Hematopoietic multipotent progenitor cell treated with erythropoietin and hydrocortisone succinate and interleukin-3 and kit ligand, for 6 days (in vitro differentiated cells): ENCODE measurements at places on chromosomes 5 and 9.

GRCh38 chr5:53311681-53312080 is 168.7 kb upstream of the FST start:
- DNase-seq: no peak

DNA sequence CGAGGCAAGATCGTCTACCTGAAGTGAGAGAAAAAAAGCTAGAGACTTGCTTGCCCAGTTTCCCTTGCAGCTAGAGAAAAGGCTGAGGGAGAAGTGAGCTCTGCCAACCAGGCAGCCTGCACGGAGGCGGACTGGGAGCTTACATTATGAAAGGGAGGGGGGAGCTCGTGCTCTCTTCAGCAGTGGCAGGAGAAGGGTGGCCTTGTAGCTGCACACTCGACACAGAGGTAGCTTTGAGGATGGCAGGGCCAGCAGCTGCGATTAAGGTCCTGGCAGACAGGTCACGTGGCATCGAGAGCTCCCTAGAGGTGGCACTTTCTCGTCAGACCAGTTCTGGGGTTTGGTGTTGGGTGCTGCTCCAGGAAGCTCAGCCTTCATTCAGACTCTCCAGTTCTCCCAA is 26.7 kb downstream of the APBA1 start:
- DNase-seq: no peak

- no peak for DNase-seq
Measured at GRCh38 chr9:21412107-21412506, 3.2 kb downstream of the IFNA8 start.

DNA sequence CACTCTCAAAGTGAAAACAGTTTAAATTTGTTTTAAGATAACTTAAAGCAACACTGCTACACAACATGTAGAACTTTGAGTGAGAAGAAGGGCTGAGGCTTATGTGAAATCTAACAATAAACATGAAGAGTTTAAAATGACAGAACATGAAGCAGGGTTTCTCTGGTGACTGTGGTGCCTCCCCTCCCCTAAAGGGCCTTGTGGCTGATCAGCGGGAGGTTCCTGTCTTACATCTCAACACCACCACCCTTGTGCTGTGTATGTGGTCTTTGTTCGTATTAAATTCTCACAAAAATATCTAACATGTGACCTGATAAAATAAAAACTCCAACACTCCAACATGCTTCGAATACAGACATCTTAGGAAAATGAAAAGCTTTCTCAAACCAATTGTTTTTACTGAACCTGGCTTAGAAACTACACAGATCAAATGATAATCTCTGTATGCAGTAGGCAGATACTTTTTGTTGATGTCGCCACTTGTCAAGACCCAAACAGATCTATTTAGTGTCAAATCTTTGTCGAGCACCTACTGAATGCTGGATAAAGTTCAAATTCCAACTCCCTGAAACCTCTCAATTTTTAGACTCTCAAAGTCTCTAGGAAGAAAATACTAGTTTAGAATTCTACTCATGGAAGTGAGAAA is 9.9 kb upstream of the IQGAP2 start:
- DNase-seq: peak; percentile 50

DNA sequence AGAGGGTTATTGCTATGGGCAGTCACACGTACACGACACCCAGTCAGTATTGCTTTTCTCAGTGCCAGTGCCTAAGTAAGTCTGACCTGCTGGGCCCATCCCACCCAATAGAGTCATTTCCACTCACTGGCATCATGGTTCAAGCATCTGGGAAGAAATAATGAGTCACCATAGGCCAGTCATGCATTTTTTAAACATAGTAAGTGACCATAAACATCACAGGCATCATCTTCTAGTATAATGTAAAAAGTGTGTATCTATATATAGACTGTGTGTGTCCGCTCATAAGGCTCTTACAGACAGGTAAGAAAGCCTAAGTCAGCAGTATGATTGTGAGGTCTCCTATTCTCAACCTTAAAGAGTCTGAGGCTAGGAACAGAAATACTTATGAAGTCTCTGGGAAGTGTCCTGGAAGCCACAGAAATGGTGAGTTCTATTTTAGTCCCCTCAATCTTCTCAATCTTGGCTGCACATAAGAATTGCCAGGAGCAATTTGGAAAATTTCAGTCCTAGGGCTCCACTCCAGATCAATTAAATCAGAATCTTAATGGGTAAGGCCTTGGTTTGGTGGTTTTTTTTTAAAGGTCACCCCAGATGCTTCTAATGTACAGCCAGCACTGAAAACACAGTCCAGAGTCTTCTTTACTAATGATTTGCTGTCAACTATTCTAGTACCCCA is 65.2 kb downstream of the ZNF366 start:
- no peak for DNase-seq

DNA sequence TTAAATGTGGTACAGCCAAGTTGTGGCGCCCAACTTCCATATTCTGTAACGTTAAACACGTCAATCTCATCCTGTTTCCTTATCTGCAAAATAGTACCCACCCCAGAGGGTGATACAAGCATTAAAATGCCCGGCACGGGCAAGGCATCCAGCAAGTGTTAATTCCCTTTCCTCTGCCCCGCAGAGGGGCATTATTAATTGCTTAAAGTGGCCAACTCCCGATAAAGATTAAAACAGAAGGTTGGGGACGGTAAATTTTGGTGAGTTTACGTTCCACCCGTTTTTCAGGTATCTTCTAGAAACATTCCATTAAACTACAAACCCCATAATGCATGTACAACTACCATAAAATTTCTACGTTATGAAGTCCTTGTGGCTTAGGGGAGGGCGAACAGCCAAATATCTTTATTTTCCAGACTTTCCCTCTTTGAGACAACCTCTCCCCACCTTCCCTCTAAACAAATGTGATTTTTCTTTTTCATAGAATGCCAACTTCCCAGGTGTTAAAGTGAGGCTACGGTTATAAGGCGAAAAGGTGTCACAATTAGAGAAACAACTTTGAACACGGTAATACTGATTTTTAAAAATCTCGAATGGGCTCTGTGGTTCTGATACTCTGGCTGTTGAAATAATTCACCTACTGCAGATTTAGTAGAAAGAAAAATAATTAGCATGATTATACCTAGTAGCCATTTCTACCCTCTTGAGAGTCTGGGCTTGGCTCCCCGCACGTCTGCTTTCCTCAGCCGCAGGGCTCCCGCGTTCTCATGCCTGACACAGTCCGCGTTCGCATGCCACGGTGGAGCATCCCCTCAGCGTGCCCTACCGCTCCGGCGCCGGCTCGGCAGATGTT is 1.2 kb upstream of the GPBP1 start:
- DNase-seq: peak; percentile 74

- no peak for DNase-seq
Measured at GRCh38 chr5:111311666-111312065, 87.5 kb downstream of the CAMK4 start.

DNA sequence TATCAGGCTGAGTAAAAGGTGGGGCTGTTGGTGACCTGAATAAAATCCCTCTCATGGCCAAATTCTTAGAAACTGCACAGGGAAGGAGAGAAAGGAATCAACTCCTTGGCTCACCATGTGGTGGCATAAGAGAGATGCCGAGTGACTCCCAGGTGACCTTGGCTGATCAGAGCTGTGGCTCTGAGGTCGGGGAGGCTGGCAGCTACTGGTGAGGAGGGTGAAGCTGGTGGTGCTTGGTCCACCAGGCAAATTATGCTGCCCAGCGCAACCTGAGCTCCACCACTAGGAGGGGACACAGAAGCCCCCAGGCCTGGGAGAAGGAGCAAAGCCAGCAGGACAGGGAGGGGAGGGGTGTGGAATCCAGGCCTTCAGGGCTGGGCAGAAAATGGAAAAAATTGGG is 111.2 kb upstream of the IL12B start:
- DNase-seq: peak; percentile 25

GRCh38 chr5:11047030-11047429 is 286.0 kb upstream of the DAP start:
- DNase-seq: no peak

GRCh38 chr9:129964901-129965734 is 77.9 kb downstream of the FNBP1 start:
- no peak for DNase-seq

DNA sequence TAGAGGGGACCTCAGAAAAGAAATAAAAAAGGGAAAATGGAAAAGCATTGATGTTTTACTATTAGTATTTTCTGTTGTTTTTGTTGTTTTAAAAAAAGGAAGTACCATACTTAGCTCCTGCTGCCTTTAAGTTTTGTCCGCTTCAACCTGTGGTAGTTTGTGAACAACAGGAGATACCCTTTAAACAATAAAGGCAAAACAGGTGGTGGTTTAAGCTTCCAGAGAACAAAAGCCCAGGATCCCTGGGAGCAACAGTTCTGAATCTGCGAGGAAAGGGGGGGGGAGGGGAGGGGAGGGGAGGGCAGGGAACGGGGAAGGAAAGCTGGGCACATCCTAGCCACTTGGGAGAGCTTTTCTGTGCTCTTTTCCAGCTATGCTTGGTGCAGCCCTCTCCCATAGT is 2.1 kb upstream of the PSIP1 start:
- peak; percentile 15 for DNase-seq

DNA sequence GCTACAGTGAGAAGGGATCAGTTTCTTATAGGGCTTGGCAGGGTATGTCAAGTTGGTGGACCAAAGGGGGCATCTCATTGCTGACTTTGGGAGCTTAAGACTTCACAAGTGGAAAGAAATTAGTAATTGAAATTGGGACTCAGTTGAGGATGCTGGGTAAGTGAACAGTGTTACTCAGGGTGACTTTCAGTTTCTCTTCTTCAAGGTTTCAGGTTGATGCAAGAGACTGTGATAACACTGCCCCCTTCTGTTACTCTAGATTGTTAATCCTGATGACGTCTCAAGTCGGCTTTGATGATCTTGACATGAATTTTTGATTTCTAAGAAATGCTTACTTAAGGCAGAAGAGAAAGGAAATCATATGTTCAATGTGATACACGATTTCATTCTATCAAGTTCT is 21.3 kb downstream of the KCTD16 start:
- DNase-seq: peak; percentile 85

- no peak for DNase-seq
Measured at GRCh38 chr5:170312301-170312595, 14.7 kb upstream of the LCP2 start.

DNA sequence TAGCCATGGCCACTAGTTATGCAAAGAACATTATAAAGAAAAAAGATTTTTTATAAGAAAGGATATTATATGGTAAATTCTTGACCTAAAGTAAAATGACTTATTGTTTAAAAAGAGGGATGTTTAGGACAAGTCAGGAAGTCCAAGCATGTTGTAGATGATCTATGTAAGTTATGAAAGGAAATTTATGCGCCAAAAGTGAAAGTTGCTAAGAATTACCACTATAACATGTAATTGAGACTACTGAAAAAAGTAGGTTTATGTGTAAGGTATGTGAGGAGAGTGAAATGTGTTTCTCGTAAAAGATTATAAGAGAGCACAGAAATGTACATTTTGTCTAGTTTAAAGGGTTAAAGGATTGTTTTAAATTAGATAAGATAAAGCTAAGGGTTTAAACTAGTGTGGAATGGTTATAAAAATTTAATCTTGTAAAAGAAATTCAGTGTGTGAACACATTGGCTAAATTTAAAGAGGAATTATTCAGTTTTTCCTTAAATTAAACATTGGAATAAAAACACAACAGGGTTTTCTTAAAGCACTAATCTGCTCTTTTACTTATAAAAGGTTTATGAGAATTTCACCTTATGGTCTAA is 1100.4 kb upstream of the EDIL3 start:
- DNase-seq: no peak

DNA sequence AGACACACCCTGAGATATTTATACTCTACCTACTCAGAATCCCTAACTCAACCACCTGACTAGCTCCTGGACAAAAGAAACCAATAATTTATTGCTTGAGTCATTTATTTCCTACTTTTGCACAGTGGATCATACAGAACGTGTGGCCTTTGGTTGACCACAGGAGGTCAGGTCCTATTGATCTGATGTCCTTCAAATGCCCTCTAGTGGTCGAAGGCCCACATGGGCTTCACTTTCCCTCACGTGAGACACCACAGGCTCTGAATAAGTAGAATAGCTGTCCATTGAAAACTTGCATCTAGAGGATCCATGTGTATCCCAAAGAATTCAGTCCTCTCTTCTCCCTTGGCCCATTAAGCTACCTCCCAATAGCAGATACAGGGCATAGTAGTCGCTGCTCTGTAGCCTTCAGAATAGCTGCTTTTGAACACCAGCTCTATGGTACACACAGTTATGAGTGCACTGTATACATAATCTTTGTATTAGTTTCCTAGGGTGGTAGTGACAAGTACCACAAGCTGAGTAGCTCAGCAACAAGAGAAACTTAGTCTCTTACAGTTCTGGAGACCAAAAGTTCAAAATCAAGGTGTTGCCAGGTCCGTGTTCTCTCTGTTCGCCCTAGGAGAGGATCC is 177.6 kb upstream of the SMARCA2 start:
- peak; percentile 62 for DNase-seq

DNA sequence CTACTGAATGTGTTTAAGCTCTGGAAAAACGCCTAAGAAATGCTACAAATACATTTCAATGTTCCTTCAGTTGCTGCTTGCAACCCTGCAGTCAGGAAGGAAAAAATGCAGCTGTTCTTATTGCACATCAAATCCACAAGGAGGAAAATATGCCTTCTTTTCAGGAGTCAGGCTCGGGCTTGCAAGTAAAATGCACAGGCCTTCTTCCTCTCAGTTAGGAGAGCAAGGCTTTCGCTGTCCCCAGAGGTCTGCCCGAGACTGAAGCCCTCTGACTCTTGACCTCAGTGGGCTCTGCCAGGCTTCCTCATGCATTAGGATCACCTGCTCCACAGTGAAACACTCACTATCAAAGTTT is 899 bp upstream of the SHC3 start:
- DNase-seq: no peak

DNA sequence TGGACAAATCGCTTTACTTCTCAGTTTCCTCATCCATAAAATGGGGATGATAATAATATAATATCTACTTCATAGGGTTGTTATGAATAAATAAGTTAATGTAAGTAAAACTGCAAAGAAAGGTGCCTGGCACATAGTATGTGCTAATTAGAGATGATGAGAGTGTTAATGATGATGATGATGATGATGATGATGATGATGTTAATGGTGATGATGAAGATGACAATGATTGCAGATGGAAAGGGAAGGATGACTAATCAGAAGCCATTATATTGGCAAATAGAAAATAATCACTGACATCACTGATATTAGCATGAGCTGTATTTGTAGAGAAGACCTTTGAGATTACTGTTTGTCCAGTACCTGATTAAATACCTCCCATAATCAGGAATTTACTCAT is 20.6 kb downstream of the RAD1 start:
- no peak for DNase-seq
